ENCODE measurements at places on chromosomes 2 and 18.

DNA sequence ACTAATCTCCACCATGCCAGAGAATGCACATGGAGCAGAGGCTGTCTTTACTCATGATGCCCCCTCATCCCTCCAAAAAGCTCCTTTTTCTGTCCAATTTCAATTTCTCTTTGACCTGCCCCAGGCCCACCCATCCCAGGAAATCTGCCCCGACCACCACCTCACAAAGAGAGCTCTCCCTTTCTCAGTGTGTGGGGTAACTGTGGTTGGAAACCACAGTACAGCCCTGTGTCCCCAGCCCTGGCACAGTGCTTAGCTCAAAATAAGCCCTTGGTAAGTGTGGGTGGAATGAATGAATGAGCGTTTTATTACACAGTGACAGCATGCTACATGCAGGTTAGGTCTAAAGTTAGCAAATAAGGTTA is 43.7 kb upstream of the CAB39 start:
- no peak for DNase-seq

DNA sequence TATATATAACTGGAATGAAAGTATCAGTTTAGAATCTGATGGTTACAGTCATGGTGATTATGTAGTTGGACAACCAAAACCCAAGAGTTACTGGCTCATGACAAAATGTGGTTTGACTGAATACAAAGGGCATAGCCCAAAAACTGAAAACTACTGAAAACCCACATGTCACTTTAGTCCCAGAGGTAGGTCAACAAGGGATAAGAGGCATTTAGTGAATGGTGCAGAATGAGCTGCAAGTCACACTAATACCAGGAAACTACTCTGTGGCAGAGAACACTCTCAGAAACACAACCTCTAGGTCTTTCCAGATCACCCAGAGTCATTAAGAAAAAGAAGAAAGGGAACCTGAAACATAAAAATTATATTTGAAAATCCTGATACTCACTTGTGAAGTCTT is 154.5 kb downstream of the AGPS start:
- no peak for DNase-seq

- DNase-seq, result no peak
These were observed 599.2 kb downstream of the NR4A2 start for GRCh38 chr2:155733091-155733853.

GRCh38 chr2:102487761-102488462 is 14.9 kb downstream of the SLC9A4 start:
- DNase-seq, result peak; percentile 84

DNA sequence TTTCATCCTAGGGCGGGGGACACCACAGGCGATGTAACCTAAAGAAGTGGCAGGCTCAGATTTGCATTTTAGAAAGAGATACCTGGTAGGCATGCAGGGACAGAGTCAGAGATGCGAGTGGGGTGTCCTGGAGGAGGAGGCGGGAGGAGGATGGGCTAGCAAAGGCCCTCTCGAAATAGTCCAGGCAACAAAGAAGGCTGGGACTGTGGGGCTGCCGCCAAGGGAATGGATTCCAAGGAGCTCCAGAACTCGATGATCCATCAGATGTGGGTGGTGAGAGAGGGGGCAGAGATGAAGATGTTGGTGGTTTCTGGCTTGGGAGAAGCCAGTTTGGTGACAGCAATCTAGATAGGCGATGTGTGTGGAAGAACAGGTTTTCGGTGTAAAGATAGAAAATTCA is 12.5 kb upstream of the INPP5D start:
- DNase-seq, result no peak

GRCh38 chr2:154709215-154709614 is 10.7 kb downstream of the KCNJ3 start:
- DNase-seq, result no peak

DNA sequence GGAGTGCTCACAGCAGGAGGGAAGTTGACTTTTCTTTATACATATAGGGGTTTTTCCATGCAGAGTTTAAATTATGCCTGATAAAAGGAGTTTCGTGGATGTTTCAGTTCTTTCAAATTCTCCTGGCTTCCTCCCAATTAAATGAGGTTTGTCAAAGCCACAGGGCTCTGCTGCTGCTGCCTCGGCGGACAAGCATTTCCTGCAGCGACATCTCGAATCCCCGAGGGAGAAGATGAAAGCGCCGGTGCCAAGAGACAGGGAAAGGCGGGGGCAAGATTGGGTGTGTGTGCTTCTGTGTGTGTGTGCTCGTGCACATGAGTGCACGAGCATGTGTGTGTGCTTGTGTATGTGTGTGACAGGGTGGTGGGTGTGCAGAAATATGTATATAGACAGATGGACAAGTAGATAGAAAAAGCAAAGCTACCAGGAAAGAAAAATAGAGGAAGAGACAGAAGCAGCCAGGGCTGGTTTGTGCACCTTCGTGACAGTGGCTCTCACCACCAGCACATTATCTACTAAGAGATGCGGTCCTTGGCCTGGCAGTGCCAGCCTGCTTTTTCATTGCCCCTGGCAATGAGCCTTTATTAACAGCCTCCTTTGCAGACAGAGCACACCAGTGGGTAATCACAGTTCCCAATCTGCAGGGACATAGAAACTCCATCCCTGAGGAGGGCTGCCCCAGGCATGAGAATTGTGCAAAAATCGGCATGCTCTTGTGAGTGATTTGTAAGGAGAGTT is 76.2 kb downstream of the CDK15 start:
- no peak for DNase-seq

DNA sequence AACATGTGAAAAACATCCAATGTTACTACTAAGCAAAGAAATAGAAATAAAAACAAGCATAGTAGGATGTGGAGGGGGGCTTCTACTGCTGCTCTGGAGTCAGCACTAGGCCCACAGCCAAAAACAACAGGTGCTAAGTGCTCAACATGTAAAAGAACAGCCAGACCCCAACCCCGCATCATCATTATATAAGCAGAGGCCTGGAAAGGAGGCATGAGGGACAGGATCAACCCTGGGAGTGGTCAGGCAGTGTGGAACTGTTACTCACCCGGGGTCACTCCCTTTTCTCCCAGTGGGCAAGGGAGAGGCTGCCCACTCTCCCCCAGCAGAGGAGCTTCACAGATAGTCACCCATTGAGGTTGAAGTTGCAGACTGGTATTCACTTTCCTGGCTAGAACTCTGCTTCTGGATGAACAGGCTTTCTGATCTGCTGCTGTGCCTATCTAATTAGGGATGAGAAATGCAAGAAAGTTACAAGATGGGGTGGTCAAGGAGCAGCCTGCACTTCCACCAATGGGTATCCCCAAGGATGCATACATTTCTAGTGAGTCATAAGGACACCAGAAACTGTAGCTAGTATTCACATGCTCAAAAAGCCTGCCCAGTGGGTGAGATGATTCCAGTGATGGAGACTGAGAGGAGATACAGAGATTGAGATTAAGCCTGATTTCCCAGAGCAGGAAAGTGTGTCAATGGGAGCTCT is 480.1 kb upstream of the TCF4 start:
- DNase-seq, result peak; percentile 47

DNA sequence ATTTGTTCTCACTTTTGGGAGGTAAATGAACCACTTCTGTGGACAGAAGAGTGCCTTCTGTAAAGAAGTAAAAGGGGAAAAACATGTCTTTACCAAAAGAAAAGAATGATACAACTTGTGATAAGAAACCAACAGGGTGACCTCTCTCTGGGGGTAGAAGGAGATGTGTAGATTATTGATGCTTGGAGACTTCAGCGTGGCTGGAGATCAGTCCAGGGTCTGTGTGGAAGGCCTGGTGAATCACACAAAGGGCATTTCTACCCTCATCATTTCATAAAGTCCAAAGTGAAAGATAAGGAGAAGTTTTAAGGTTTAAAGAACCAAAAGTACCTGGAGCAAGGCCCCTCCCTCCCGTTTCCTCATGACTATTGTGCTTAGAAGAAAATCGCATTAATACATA is 142.5 kb downstream of the NCK2 start:
- no peak for DNase-seq

DNA sequence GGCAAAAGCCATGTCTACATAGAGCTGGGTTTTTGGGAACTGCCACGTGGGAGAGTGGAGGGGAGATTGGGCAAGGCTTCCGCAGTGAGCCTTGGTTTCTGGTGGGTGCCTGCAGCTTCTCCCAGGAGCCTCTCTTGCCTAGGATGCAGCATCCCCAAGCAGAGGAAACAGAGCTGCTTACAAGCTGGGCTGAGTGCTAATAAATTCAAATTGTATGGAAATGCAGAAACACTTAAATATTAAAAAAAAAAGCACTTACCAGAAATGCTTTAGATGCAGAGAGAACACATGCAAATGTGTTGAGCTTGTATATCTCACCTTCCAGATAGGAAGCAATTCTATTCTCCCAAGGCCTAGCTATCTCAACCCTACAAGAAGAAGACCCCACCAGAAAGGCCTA is 96.0 kb upstream of the ST3GAL5 start:
- no peak for DNase-seq

GRCh38 chr18:42024131-42024530 is 69.1 kb downstream of the PIK3C3 start:
- no peak for DNase-seq

DNA sequence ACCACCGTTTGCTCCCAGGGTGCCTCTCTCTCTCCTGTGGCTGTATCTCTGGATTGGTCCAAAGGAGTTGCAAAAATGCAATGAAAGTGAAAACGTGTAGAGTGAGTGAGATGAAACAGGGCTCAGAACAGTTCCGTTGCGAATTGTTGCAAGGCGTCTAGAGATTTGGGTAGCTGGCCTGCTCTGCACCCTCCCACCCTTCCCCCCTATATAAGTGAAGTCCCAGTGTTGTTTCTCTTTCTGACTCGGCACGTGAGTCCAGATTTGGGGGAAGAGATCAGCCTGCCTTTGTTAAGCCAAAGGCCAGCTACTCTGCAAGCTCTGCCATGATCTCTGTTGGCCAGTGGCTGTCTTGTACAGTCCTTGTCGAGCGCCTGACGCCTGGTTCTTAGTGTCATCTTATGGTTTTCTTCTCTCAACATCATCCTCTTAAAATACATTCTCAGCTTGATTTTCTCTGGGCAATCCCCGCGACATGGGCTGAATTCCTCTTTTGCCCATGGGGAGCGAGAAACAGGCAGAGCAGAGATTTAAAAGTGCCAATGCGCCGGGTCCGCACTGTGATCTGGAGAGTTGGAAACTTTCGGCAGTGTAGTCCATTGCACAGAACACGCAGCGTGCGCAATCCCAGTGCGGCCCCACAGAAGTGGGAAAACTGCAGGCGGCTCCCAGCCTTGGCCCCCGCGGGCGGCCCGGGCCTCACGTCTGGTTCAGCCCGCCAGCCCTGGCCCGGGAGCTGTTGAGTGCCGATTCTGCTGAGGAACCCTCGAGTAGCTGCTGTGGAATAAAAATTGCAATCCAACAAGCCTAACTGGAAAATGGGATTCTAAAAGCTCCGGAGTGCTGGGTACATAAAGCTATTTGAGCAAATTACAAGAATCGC is 9.3 kb downstream of the MEIS1 start:
- no peak for DNase-seq

DNA sequence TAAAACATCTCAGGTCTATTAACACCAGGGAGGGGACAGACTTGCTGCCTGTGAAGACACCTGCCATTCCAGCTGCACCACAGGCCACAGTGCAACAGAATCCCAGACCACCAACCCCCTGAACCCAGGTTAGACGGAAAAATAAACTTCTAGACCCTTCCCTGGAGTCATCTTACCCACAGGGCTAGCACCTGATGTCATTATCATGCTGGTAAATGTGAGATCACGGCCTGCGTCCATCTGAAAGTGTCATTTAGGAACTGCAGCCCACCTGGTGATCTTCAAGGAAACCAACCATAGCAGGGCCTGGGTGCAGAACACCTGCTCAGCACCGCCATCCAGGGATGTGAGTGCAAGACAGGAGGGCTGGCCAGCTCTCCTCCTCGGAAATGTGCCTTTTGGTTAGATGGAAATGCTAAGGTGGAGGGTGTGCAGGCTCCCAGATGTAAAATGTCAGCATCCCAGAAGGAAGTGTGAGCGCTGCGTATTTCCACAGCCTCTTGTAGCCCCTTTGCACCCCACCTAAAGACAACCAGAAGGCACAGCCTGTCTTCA is 80.8 kb downstream of the PTGR3 start:
- DNase-seq, result no peak

DNA sequence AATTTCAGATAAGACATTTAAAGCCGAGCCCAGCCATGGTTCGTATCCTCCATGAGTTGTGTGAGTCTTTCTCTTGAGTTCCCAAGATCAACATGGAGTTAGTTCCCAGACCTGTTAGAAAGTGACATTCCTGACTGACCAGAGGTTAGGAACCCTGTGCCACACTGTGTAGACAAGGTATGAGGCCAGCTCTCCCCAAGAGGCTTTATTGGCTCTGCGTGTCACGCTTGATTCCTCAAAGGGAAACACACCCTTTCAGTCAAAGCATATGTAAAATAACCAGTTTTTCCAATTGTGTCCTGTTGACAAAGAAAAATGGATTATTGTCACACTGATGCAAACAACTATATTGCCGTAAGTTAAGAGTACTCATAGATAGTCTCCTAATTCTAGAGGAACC is 1.2 kb downstream of the SULT1C3 start:
- no peak for DNase-seq

DNA sequence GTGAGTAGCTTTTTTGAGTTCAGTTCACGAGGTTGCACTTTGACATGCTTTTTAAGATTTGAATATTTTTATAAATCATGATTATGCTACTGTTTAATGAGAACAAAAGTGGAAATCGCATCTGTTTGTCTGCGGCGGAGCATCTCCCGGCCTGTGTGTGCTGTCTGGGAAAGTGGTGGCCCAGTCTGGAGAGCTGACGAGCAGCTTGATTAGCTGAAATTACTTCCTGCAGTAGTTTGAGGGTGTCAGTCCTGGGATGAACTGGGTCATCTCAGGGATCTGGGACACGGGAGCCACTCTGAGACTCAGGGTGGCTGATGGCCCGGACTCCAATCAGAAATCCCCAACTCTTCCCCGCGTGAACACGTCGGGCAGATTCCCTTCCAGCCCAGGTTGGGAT is 115.9 kb downstream of the KLHL29 start:
- DNase-seq, result no peak

DNA sequence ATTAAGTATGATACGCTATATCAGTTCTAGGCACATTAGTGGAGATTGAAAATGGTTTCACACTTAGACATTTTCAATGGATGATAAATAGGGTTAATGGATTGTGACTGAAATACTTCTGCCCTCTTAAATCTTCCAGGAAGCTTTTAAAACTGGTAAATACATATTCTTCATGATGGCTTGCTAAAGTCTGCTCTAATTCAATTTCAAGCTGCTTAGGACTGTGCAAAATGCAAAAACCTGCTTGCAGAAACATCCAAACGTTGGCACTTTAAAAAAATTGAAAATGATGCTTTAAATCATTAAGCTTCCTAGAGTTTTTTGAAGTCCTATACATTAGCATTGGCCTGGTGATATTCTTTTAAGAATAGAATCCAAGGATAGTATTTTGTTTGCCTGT is 214.8 kb upstream of the FSHR start:
- DNase-seq, result no peak
